Breast epithelium (tissue), 4 donors: ENCODE measurements at places on chromosomes 16 and 17. TPM values are rescaled to one million over a fixed set of nuclear protein-coding genes. Genes with fewer than 3 reads are reported as not detected.
A peak's percentile ranks its signal among the peaks of the same experiment; 100 is the strongest.

- no peak for DNase-seq
- peaks cover 11% of the 10 kb centered on the region for H3K4me1 ChIP-seq
- H3K27me3 ChIP-seq: no peaks in the 10 kb centered on the region
- H3K27ac ChIP-seq: peak overlapping the region; percentile 52
- H3K4me3 ChIP-seq: no peak overlapping the region
- H3K36me3 ChIP-seq: peaks cover 7% of the 10 kb centered on the region
Measured at GRCh38 chr17:77096570-77097214, 44.1 kb upstream of the SEC14L1 start.

- H3K27ac ChIP-seq: no peak overlapping the region
- H3K27me3 ChIP-seq: no peaks in the 10 kb centered on the region
- no peaks in the 10 kb centered on the region for H3K4me1 ChIP-seq
Measured at GRCh38 chr17:45388604-45389325, 43.9 kb downstream of the ARHGAP27 start.

SLC5A2 gene
- 0.98 TPM for total RNA-seq

DNA sequence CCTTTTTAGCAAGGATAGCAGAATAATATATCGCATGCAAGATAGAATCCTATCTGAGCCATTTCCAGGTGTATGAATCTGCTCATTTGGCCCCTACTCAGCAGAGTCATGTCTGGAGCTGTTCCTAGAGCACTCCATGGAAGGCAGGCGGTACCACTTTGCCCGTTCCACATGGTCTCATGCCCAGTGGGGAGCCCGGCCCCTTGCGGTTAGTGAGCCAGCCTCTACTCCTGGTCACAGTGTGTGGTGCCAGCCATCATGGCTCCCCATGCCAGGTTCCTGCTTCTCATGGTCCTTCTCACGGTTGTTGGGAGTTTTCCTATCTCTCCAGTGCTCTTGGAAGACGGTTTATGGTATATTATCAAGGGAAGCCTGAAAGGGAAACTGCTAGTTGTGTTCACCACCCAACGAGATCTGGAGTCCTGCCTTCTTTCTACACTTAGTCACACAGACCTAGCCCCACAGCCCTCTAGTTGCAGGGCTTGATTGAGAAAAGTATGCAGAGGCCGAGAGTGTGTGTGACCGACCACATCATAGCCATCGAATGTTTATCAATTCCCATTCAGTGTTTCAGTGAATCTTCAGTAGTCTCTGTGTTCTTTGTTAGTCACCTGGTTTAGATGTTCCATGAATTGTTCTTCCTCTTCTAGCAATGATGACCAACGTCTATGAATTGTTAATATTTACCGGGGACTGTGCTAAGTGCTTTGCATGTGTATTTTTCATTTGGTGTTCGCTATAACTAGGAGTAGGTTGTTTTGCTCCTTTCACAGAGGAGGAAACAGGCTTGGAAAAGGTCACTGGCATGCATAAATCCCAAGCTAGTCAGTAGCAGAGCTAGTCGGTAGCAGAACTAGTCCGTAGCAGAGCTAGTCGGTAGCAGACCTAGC, 9.6 kb downstream of the JPT2 start:
- no peaks in the 10 kb centered on the region for H3K4me1 ChIP-seq
- no peaks in the 10 kb centered on the region for H3K27me3 ChIP-seq
- peak overlapping the region; percentile 74 for H3K27ac ChIP-seq
- no peak overlapping the region for H3K4me3 ChIP-seq
- DNase-seq: no peak
- no peaks in the 10 kb centered on the region for H3K36me3 ChIP-seq

- DNase-seq: no peak
- H3K27ac ChIP-seq: no peak overlapping the region
- no peak overlapping the region for H3K4me3 ChIP-seq
- no peaks in the 10 kb centered on the region for H3K36me3 ChIP-seq
Measured at GRCh38 chr17:78958641-78959127, 21.0 kb downstream of the LGALS3BP start.

DNA sequence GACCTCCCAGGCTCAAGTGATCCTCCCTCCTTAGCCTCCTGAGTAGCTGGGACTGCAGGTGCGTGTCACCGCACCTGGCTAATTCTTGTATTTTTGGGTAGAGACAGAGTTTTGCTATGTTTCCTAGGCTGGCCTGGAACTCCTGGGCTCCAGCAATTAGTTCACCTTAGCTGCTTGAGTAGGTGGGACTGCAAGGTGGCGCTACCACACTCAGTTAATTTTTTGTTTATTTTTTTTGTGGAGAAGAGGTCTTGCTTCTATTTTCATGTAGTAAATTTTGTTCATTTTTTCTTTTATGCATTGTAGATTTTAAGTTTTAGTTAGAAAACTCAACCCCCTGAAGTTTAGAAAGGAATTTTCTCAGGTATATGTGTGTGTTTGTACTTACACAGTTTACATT, 21.7 kb downstream of the RNF135 start:
- no peaks in the 10 kb centered on the region for H3K27me3 ChIP-seq
- H3K4me1 ChIP-seq: no peaks in the 10 kb centered on the region
- H3K27ac ChIP-seq: no peak overlapping the region
- DNase-seq: no peak
- H3K4me3 ChIP-seq: no peak overlapping the region

DNA sequence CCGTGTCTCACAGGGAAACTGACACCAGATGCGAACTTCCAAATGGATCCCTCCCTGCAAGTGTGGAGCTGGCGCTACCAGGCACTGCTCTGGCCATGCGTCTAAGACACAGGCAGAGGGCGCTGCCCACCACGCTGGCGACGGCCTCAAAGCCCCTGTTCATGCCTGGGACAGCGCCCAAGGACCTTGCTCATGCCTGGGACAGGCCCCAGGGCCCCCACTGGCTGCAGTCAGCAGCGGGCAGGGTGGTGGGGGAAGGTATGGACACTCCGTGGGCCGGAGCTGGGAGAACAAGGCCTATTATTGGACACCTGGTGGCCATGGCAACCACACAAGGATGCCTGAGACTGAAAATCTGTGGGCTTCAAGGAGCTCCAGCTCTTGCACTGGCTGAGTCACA, 8.8 kb downstream of the ZG16B start:
- no peak overlapping the region for H3K4me3 ChIP-seq
- no peaks in the 10 kb centered on the region for H3K4me1 ChIP-seq
- no peaks in the 10 kb centered on the region for H3K27me3 ChIP-seq
- DNase-seq: no peak

DNA sequence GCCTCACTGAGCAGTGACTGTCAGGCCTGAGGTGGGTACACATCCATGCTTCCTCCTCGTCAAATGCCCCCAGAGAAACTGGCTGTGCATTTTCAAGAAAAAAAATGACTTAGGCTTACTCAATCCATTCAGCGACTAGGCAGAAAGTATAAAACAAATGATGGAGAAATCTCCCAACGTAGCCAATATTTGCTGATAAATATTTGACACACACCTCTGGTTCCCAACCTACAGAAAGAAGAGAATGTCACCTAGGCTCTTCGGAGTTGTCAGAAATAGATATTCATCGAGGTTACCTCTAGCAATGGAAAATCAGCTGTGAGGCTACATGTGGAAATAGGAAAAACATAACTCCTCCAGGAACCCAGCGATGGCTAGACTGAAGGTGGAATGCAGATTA, 12.4 kb upstream of the TOM1L1 start:
- no peaks in the 10 kb centered on the region for H3K4me1 ChIP-seq

GRCh38 chr17:7840875-7841274, 6.9 kb downstream of the KDM6B start:
- no peaks in the 10 kb centered on the region for H3K27me3 ChIP-seq
- H3K4me3 ChIP-seq: peak overlapping the region; percentile 88
- H3K4me1 ChIP-seq: peaks cover 44% of the 10 kb centered on the region

CRHR1 gene
- total RNA-seq: not detected

DNA sequence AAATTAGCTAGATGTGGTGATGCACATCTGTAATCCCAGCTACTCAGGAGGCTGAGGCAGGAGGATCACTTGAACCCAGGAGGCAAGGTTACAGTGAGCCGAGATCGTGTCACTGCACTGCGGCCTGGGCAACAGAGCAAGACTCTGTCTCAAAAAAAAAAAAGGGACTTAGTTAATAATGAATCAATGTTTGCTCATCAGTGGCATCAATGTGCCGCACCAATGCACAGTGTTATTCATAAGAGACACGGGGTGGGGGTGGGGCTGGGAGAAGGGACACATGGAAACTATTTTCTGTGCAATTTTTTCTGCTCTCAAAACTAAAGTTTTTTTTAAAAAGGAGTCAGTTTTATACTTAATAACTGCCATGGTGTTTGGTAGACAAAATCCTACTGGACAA, 6.8 kb upstream of the ATP2C2 start:
- H3K27me3 ChIP-seq: no peaks in the 10 kb centered on the region
- no peaks in the 10 kb centered on the region for H3K4me1 ChIP-seq
- no peaks in the 10 kb centered on the region for H3K36me3 ChIP-seq
- no peak overlapping the region for H3K27ac ChIP-seq
- no peak overlapping the region for H3K4me3 ChIP-seq

PERCC1 gene
- total RNA-seq: not detected

DNA sequence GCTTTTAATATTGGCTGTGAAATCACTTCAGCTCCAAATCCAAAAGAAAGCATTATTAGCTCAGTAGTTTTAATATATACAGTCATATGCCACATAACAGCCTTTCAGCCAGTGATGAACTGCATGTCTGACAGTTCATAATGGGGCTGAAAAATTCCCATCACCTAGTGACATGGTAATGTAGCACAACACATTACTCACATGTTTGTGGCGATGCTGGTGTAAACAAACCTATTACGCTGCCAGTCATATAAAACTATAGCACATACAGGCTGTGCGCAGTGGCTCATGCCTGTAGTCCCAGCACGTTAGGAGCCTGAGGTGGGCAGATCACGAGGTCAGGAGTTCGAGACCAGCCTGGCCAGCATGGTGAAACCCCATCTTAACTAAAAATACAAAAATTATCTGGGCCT, 92.2 kb downstream of the TUBD1 start:
- no peaks in the 10 kb centered on the region for H3K4me1 ChIP-seq
- H3K27me3 ChIP-seq: no peaks in the 10 kb centered on the region
- no peak overlapping the region for H3K4me3 ChIP-seq
- no peak overlapping the region for H3K27ac ChIP-seq
- DNase-seq: no peak

TGFB1I1 gene
- 31.8 TPM for total RNA-seq

DNA sequence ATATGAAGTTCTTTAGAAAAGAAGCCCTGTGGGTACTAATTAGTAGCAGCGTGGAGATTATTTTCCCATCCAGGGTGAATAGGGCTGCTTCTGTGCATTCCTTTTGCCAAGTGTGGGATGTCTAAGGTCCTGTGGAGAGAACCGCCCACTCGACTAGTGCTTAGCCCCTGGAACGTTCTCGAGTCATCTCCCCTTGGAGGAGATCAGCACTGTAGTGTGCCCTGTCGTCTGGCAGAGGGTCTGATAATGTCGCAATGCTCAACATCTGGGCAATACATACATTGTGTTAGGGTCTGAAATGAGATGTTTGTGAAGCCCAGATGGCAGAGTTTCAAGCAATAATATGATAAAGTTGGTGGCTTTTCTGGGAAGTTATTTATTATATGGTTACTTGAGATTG, 64.8 kb downstream of the SPECC1 start:
- no peak for DNase-seq
- H3K4me1 ChIP-seq: no peaks in the 10 kb centered on the region
- peak overlapping the region; percentile 42 for H3K4me3 ChIP-seq
- no peaks in the 10 kb centered on the region for H3K36me3 ChIP-seq

DNA sequence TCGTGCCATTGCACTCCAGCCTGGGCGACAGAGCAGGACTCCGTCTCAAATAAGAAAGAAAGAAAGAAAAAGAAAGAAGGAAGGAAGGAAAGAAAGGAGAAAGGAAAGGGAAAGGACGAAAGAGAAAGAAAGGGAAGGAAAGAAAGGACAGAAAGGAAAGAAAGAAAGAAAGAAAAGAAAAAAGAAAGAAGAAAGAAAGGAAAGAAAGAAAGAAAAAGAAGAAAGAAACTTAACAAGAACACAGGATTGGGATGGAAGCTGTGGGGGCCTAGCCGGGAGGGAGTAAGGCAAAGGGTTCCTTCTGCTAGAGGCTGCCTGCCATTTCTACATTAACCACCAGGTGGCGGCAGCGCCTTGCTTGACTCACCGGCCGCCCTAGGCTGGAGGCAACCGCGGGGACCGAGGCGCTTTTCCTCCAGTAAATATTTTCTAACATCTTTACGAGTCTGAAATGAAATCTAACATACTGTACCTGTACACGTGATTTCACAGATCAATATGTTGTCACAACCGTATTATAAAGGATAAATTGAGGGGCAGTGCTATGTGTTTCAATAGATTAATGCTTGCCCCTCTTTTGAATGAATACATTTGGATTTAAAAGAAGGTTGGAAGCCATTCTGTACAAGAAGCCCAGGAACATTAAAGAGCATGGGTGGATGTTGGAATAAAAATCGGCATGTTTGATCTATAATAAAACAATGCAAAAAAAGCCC, 6.1 kb downstream of the GJD3 start:
- peak; percentile 91 for DNase-seq
- no peaks in the 10 kb centered on the region for H3K27me3 ChIP-seq
- H3K36me3 ChIP-seq: no peaks in the 10 kb centered on the region
- H3K4me3 ChIP-seq: no peak overlapping the region
- H3K27ac ChIP-seq: peak overlapping the region; percentile 0

DNA sequence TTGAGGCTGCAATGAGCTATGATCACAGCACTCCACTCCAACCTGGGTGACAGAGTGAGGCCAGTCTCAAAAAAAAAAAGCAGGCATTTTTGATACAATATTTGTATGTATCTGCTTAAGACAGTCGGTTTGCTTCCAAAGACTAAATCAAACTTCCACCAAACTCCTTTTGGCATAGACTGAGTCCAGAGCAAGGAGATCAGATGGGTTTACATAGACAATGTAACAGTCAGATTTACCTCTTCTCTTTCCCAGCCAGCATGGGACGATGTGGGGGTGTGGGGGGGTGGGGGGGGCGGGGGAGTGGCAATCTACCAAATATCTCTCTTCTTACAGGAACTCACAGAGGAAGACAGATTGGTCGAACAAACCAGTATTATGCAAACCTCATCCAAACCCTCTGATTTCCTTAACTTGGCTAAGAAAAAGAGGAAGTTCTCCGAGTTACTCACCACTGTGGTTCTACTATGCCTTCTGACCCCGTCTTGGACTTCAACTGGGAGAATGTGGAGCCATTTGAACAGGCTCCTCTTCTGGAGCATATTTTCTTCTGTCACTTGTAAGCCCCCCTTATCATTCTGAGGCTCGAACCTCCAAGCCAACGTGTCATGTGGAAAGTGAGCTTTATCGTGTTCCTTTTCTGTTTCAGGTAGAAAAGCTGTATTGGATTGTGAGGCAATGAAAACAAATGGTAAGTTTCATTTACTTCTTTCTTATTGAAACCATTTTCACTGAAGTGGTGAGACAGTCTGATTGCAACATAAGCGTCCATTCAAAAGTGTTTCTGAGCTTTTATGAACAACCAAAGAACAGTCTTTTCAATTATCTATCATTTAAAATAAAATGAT, at the start of gene MILR1:
MILR1 (plus strand) TSS at position 451 of the 848 bp plus-strand sequence; CDS start at position 505, 54 bp downstream.
- H3K27me3 ChIP-seq: no peaks in the 10 kb centered on the region
- H3K36me3 ChIP-seq: no peaks in the 10 kb centered on the region
- peak within 1 kb of the TSS; percentile 45 for H3K27ac ChIP-seq
- peak; percentile 22 for DNase-seq
- H3K4me3 ChIP-seq: no peak within 1 kb of the TSS

KIF2B gene
- total RNA-seq: not detected

ATAD5 gene
- 3.1 TPM for total RNA-seq

GRCh38 chr17:60102632-60103096, 23.9 kb upstream of the HEATR6 start:
- H3K27ac ChIP-seq: no peak overlapping the region
- no peaks in the 10 kb centered on the region for H3K4me1 ChIP-seq
- H3K27me3 ChIP-seq: no peaks in the 10 kb centered on the region
- DNase-seq: no peak
- H3K4me3 ChIP-seq: peak overlapping the region; percentile 51
- no peaks in the 10 kb centered on the region for H3K36me3 ChIP-seq

GRCh38 chr16:79562166-79562823, 38.2 kb downstream of the MAF start:
- H3K4me3 ChIP-seq: no peak overlapping the region
- H3K36me3 ChIP-seq: no peaks in the 10 kb centered on the region
- H3K27me3 ChIP-seq: no peaks in the 10 kb centered on the region
- no peak for DNase-seq
- H3K4me1 ChIP-seq: no peaks in the 10 kb centered on the region
